ENCODE measurements at places on chromosomes 7 and 10.

- peak; percentile 17 for DNase-seq
These were observed 41.8 kb upstream of the HYCC1 start for GRCh38 chr7:23055582-23056178.

DNA sequence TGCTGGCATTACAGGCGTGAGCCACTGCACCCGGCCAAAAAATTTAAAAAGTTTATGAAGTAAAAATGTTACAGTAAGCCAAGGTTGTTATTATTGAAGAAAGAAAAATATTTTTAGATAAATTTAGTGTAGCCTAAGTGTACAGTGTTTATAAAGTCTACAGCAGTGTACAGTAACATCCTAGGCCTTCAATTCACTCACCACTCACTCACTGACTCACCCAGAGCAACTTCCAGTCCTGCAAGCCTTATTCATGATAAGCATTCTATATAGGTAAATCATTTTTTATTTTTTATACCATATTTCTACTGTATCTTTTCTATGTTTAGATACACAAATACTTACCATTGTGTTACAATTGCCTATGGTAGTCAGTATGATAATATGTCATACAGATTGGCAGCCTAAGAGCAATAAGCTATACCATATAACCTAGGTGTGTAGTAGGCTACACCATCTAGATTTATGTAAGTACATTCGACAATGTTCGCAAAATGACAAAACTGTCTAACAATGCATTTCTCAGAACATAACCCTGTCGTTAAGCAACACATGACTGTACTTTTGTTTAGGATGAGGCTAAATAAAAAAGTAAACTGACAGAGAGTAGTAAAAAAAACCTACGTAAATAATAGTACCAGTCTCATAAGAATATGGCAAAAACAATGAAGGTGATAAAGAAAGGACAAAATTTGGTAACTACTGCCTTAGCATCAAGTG is 77.8 kb upstream of the FAM133B start:
- DNase-seq = no peak

DNA sequence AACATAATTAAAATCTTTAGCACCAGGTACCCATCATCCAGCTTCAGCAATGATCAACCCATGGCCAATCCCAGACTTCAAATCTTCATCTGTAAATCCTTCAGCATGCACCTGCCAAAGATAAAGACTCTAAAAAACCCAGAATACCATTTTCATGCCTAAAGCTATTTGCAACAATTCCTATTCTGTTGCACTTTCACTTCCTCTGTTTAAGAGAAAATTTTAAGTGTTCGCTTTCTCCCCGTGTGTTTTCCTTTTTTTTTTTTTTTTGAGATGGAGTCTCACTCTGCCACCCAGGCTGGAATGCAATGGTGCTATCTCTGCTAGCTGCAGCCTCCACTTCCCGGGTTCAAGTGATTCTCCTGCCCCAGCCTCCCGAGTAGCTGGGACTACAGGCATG is 31.8 kb upstream of the HTR5A start:
- no peak for DNase-seq

DNA sequence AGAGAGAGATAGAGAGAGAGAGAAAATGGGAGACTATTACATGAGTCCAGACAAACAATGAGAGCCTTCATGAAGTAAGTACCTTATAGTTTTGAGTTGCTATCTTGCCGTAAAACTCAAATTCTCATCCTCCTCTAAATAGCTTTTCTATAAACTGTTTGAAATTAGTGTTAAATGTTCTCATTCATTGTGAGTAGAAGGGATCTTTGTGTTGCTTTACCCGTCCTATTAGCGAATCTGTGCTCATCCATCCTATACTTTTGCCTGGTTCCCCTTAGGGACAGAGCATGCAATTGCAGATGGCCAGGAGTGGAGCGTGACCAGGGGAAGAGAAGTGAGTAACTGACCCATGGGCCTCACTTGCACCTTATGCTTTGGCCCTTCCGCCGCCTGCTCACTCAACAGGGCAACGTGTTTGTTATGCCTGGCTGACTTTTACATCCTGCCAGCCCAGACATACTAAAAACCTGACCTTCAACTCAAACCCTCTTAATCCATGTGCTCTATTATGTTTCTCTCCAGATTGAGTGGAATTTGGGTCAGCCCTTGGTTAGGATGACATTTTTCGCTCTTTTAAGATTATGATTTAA is 244.2 kb upstream of the YAE1 start:
- no peak for DNase-seq

GRCh38 chr7:27098578-27099451 is 3.0 kb upstream of the HOXA1 start:
- DNase-seq = no peak

DNA sequence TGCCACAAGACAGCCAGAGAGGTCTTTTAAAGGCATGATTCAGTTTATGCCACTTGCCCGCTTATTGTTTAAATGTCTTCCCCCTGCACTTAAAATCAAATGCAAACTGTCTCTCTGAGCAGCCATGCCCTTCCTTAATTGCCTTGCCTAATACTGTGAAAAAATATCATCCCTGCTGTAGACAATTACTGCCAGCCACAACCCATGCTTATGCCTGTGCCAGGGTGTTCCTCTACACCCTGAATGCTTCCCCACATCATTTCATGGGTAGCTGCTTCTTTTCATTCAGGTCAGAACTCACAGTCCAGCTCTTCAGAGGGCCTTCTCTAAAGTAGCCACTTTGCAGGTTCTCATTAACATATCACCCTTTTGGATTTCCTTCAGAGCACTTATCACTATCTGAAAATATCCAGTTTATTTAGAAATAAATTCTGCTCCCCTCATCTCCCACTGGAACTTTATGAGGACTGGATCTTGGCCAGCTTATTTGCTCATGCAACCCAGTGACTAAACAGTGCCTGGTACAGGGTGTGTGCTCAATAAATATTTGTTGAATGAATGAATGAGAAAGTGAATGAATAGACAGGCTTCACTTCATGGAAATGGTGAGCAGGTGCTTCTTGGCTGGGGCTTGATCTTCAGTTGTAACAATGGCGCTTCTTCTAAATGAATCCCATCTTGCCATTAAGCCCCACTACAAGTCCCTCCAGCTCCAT is 162.4 kb upstream of the MDFIC start:
- no peak for DNase-seq

GRCh38 chr7:131921016-131921415 is 364.6 kb upstream of the PODXL start:
- no peak for DNase-seq

DNA sequence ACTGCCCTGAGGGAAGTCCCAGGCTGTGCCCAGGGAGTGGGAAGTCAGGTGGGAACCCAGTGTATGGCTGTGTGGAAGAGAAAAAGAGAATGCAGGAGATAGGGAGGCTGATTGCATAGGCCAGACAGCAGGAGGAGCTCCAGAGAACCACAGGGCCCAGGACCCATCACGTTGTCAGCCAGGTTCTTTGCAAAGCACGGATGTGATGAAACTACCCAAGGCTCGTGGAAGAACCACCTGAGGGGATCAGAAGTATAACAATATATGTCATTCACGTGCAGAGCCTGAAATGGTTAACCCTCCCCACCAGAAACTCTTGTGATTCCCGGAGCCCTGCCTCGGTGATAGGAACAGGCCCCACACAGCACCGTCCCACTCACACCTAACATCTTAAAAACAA is 83.6 kb downstream of the LARP4B start:
- no peak for DNase-seq

DNA sequence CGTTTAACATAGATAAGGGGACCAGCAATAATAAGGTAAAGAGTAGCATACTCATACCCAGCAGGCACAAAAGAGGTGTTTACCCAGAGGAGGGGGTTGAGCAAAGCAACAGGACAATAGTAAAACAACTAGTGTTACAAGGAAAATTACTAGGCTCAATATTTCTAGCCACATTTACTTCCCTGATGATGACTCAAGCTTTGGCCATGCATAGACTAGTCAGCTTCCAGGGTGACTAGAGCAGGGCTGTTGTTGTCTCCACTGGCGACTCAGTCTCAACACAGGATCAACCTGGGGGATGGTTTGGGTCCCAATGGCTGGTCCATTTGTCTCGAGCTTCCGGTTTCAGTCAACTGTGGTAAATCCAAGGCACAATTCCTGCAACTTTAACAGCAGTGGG is 217.7 kb upstream of the KCND2 start:
- no peak for DNase-seq

DNA sequence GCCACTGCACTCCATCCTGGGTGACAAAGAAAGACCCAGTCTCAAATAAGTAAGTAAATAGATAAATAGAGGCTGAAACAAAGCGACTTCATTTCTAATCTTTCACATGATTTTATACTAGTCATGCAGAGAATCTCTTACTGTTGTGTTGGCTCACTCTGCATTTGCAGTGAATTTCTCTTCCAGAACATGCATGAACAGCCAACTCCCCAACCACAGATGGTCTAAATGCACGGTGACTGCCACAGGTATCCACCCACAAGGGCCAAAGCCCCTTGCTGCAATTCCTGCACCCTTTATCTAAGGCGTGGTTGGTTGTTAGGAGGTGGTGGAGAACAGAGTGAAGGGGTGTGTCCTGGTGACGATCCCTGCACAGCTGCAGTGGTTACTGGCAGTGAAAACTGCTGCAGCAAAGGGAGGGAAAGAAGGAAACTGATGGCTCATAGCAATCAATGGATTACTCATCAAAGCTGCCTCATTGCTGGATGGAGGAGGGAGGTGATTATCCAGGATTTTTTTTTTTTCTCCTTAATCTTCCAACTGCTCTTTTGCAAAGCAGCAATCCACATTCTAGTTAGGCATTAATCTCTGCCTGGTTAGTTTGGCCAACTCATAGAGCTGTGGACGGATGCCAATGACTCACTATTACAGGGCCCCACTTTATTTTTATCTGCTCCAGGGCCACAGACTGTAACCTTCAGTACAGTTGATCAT is 50.6 kb downstream of the PRTFDC1 start:
- DNase-seq = no peak

GRCh38 chr7:47572939-47573757 is 8.8 kb downstream of the TNS3 start:
- DNase-seq = no peak

GRCh38 chr7:102248456-102249395 is 37.9 kb upstream of the SH2B2 start:
- no peak for DNase-seq

- DNase-seq = no peak
These were observed 145.3 kb downstream of the GLI3 start for GRCh38 chr7:42091461-42092291.
